ENCODE measurements at places on chromosomes 4 and X.

- no peak for DNase-seq
Observed at GRCh38 chr4:124947622-124948265, 235.2 kb upstream of the ANKRD50 start.

- no peak for DNase-seq
Observed at GRCh38 chr4:155614111-155614762, 52.4 kb upstream of the GUCY1A1 start.

GRCh38 chr4:14267373-14268060 is 640.0 kb upstream of the BOD1L1 start:
- no peak for DNase-seq

DNA sequence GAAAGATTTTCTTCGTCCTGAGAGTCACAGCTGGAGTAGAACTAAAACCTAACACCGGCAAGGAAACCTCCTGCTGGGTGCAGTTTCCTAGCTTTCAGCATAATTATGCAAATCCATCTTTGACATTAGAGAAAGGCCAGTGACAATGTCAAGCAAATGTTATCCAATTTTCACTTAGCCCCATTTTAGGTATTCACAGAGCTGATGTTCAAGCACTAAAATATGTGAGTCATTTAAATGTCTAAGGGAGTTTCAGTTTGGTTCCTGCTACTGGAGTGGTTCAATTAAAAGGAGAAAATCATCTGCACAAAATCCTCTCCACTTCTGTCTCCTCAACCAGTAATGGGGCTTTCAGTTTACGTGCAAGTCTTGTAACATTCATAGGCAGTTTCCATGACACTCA is 37.1 kb upstream of the AMOT start:
- no peak for DNase-seq

- DNase-seq: no peak
Observed at GRCh38 chr4:8739820-8740665, 131.6 kb downstream of the HMX1 start.

GRCh38 chr4:113738251-113738650 is 23.3 kb downstream of the CAMK2D start:
- no peak for DNase-seq

- peak; percentile 56 for DNase-seq
Observed at GRCh38 chr4:144646523-144647094, 653 bp downstream of the HHIP start.

GRCh38 chr4:112807083-112807482 is 170.1 kb downstream of the LARP7 start:
- no peak for DNase-seq

- peak; percentile 58 for DNase-seq
Observed at GRCh38 chr4:17447675-17448298, 64.1 kb downstream of the QDPR start.

DNA sequence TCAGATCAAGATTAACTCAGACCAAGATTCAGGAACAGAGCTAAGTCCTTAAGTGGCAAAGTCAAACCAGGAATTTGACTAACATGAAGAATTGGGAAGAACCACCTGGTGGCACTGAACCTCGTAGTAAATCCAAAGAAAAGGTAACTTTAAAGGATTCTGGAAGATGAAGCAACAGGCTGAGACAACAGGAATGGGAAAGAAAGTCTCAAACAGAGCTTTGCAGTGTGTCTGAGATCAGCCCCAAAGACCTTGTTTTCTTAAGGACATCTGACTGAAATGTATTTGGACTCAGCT is 126.1 kb downstream of the ASB9 start:
- no peak for DNase-seq

- no peak for DNase-seq
Observed at GRCh38 chr4:16583764-16584163, 314.7 kb downstream of the LDB2 start.

Data from hepatic stellate cell (primary cell).